ENCODE measurements at places on chromosomes 16 and 17.

DNA sequence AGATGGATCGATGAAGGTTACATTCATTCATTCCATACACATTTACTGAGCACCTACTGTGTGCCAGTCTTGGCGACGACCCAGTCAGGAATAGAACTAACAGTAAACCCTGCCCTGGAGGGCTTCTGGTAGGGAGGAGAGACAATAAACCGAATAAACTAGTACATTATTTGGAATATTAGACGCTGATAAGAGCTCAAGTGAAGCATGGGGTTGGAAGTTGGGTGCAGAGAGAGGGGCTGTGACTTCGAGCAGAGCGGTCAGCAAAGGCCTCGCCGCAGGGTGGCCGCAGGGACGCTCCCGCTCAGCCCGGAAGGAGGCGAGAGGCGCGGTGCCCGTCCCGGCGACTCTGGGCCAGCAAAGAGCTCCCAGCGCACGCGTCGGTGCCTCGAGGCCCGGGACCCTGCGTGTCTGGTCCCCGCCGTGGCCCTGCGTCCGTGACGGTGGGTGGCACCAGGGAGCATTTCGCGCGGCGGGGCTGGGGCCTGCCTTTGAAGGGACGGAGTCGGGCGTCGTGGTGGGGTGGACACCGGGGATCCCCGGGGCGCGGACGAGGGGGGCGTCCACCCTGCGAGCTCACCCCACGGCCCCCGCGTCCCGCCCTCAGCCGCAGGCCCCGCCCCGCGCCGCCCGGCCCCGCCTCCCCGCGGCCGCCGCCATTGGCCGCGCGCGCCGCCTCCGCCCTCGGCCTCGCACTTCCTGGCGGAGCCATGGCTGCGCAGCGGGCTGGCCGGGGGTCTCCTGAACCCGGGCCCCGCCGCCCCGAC is at the start of gene KLHL36:
Gene KLHL36, plus strand, starts transcription at position 684 of the 767 bp plus-strand sequence. CDS start 2,357 bp downstream, outside the sequence.
- H3K4me1 ChIP-seq = peaks cover 19% of the 10 kb centered on the region
- no peak for DNase-seq
- H3K27ac ChIP-seq = peak within 1 kb of the TSS; percentile 91
- no peaks in the 10 kb centered on the region for H3K36me3 ChIP-seq
- H3K27me3 ChIP-seq = no peaks in the 10 kb centered on the region

DNA sequence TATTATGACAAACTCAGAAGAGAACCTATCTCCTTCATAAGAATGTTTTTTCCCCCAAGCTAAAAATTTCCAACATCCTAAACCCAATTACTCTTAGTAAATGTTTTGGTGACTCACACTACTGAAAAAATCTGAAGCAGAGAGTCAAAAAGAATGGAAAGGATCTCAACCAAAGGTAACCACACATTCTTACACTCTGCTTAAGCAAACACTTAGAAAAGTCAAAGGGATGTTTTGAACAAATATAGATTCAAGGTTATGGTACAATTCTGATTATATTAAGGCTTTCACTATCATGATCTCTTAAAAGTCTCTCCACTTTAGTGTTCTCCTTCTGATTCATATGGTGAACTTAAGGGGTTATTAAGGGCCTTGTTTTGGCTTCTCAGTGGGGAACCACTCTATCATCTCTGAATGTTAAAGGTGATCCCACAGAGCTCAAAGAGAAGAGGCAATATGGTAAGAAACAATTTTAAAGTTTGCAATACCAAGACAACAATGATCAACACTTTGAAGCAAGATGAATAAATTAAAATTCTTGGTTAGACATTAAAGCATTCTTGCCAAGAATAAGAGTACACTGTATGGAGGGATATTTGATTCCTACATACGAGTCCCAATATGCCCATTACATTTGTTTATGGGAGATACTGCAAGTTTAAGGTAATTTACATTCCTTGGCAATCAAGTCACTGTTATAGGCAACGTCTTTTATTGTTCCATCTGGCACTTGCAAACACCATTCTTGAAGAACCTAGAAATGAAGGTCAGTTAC is 69.2 kb downstream of the CDC27 start:
- H3K4me3 ChIP-seq = no peak overlapping the region
- DNase-seq = no peak
- no peak overlapping the region for H3K27ac ChIP-seq
- H3K4me1 ChIP-seq = no peaks in the 10 kb centered on the region
- no peaks in the 10 kb centered on the region for H3K27me3 ChIP-seq

DNA sequence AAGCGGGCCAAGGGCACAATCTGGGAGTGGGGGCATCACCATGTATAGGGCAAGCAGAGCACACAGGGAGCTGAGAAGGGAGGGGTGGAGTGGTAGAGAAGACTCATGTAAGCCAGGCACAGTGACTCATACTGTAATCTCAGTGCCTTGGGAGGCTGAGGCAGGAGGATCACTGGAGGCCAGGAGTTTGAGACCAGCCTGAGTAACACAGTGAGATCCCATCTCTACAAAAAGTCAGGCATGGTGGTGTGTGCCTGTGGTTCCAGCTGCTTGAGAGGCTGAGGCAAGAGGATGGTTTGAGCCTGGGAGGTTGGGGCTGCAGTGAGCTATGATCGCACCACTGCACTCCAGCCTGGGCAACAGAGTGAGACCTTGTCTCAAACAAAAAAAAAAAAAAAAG is 40.8 kb downstream of the ARHGAP27 start:
- no peaks in the 10 kb centered on the region for H3K27me3 ChIP-seq
- no peak overlapping the region for H3K27ac ChIP-seq
- no peaks in the 10 kb centered on the region for H3K4me1 ChIP-seq
- H3K4me3 ChIP-seq = no peak overlapping the region
- no peak for DNase-seq

- peaks cover 23% of the 10 kb centered on the region for H3K4me1 ChIP-seq
- H3K4me3 ChIP-seq = no peak overlapping the region
- no peak overlapping the region for H3K27ac ChIP-seq
- H3K36me3 ChIP-seq = no peaks in the 10 kb centered on the region
- no peak for DNase-seq
- no peaks in the 10 kb centered on the region for H3K27me3 ChIP-seq
Observed at GRCh38 chr17:72111336-72111923, 9.4 kb upstream of the SOX9 start.

- H3K27ac ChIP-seq = no peak overlapping the region
- no peaks in the 10 kb centered on the region for H3K4me1 ChIP-seq
- H3K4me3 ChIP-seq = no peak overlapping the region
Observed at GRCh38 chr16:49129935-49130334, 151.7 kb downstream of the CBLN1 start.

- H3K27me3 ChIP-seq = no peaks in the 10 kb centered on the region
- H3K4me3 ChIP-seq = no peak overlapping the region
- no peaks in the 10 kb centered on the region for H3K4me1 ChIP-seq
- DNase-seq = no peak
- no peak overlapping the region for H3K27ac ChIP-seq
Observed at GRCh38 chr17:27284811-27285415, 9.0 kb upstream of the WSB1 start.

DNA sequence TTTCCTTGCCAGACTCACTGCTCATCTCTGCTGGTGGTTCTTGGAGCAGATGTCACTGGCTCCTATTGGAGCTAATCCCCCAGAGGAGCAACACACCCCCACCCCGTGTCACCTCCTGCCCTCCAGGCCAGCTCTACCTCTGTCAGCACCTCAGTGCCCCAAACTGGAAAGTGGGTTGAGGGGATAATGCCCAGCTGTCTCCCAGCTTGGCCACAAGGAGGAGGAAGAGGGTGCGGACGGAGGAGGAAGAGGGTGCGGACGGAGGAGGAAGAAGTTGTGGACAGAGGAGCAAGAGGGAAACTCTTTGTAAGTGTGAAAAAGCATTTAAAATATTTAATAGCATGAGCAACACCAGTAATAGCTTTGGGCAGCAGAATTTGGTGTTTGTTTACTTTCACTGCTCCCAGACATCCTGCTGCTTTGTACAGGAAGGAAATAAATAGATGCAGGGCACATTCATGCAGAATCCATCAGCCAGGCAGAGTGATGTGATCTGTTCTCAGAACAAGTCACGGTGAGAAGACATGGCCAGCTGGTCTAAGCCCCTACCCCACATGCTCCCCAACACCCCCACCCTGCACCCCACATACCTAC is 82.5 kb downstream of the C17orf67 start:
- H3K27ac ChIP-seq = no peak overlapping the region
- DNase-seq = no peak
- H3K36me3 ChIP-seq = no peaks in the 10 kb centered on the region
- H3K4me3 ChIP-seq = no peak overlapping the region
- H3K4me1 ChIP-seq = no peaks in the 10 kb centered on the region

Data from esophagus squamous epithelium (tissue), 5 donors.